A549 (cell line): ENCODE measurements at places on chromosomes 3 and 15.

DNA sequence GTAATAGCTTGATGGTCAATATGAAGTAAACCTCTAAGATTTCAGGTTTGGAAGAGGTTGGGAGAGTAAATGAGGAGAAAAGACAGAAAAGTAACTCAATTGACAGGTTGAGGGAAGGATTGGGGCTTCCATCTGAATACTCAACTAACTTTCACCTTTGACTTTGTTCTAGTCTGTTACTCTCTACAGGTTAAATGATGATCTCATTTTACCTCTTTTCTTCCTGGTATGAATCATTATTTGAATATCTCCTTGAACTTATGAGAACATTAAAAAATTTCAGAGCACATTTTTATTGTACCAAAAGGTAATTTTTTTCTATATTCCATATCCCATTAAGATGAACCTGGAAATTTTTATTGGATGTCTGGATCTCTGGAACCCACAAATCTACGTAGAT is 87.9 kb upstream of the KCNH8 start:
- DNase-seq: no peak

DNA sequence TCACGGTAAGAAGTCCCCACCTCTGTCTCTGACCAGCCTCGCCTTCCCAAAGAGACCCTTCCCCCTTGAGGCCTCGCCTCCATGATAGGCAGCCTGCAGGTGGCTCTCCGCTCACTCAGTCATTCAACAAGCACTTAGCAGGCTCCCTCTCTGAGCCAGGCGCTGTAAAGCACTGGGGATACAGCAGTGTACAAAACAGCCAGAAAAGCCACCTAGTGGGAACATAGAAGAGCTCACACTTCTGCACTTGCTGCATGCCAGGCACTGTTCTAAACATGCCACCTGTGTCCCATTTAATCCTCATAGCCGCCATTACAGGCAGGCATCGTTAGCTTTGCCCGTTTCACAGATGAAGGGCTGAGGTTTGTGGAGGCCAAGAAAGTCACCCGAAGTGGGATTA is 56.0 kb downstream of the SEMA3G start:
- peak; percentile 7 for DNase-seq

GRCh38 chr3:196120291-196120951 is 38.5 kb upstream of the TFRC start:
- no peak for DNase-seq

- no peak for DNase-seq
Observed at GRCh38 chr15:72591361-72591760, 63.1 kb upstream of the GOLGA6B start.

DNA sequence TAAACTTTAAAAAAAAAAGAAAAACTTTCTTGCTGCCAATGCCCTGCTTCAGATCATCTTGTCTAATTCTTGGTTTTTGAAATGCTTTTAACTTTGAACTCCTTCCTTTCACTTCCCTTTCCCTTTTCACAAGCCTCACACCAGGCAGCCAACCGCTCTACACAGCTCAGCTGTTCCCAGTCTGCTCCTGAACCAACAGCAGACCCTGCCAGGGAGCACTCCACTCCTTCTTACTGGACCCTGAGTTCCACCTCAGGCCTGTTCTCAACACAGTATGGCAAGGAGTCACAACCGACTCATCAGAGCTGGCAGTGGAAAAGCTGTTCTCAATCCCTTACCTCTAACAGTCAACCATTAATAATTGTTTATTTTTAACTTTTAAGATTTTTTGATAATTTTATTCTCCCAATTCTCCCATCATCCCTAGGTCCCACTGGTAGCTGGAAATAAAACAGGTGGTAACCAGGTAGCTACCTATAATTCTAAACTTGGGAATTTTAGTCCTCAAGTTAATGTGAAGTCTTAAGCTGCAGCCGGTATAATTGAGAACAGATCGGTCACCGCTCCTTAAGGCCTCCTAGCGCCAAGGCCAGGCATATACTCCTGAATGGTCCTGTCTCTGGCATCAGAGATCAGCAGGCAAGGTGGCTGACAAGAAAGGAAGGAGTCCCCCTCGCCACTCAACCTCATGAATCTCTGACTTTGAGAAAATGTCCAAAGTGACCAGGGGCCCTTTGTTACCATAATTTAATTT is 43.9 kb downstream of the BOC start:
- no peak for DNase-seq

- no peak for DNase-seq
Observed at GRCh38 chr15:79702621-79703020, 194.2 kb downstream of the MTHFS start.

GRCh38 chr15:76340198-76340802 is 3.7 kb downstream of the ISL2 start:
- DNase-seq: no peak

GRCh38 chr3:154085071-154085470 is 36.1 kb upstream of the ARHGEF26 start:
- no peak for DNase-seq

- no peak for DNase-seq
Observed at GRCh38 chr3:48561045-48561736, 2.4 kb downstream of the UCN2 start.

GRCh38 chr15:41128174-41128902 is 12.3 kb upstream of the INO80 start:
- DNase-seq: no peak

DNA sequence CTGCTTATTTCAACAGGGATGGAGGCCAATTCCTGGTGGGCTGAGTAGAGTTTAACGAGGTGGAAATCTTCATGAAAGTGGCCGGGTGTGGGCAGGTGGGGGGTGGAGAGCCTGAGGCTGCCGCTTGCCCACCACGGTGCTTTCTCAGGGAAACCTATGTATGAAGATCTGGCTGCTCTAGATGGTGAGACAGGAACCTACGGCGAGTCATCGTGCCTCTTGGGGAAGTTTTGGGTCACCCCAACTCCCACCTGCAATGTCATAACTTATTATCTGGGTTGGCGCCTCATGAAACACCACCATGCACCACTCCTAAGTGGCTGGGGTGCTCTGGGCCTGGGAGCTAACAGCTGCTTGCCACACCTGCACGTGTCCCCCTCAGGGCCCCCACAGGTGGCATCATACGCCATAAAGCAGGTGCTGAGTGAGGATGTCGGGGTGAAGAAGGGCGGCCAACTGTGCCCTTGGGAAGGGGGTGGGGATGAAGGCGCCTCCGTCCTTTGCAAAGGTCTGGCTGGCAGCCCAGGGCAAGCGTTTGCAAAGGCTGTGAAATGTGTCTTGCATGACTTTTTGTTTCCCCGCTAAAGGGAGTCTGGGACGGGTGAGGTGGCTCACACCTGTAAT is 27.9 kb upstream of the SNRPA1 start:
- no peak for DNase-seq

GRCh38 chr3:31772758-31773473 is 208.1 kb downstream of the OSBPL10 start:
- DNase-seq: no peak

GRCh38 chr15:100211855-100212850 is 129.6 kb downstream of the ADAMTS17 start:
- DNase-seq: no peak

- no peak for DNase-seq
Observed at GRCh38 chr15:49215768-49216739, 46.0 kb downstream of the GALK2 start.

DNA sequence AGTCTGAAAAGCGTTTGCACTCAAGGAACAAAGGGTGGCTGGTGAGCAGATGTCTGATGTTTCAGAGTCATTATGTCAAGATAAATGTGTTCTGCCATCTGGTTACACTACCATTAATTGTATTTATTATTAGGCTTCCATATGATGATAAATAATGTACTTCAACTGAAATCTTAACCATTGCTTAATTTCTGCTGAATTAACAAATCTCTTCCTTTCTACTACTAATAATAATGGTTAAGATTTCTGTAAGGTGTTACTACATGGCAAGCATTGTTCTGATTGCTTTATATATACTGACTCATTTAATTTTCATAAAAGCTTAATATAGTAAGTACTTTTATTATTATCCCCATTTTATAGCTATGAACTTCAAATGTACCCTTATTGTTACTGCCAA is 68.4 kb upstream of the GALNT15 start:
- DNase-seq: no peak

GRCh38 chr3:55692957-55693558 is 206.0 kb upstream of the WNT5A start:
- no peak for DNase-seq

DNA sequence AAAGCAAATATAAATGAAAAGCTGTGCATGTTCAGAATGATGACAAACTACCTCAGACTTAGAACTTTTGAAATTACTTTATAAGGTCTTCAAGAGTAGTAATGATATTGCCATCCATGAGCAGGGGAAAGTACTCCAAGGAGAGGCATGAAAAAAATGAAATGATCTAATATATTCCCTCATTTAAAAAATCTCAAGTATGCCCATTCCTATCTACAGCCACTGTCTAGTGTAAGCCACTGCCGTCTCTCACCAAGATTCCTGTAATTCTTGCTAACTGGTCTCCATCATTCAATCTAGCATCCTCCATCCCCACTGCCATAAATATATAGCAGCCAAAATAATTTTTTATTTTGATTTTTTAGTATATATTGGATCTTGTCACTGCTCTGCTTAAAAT is 258.8 kb downstream of the PLOD2 start:
- no peak for DNase-seq

DNA sequence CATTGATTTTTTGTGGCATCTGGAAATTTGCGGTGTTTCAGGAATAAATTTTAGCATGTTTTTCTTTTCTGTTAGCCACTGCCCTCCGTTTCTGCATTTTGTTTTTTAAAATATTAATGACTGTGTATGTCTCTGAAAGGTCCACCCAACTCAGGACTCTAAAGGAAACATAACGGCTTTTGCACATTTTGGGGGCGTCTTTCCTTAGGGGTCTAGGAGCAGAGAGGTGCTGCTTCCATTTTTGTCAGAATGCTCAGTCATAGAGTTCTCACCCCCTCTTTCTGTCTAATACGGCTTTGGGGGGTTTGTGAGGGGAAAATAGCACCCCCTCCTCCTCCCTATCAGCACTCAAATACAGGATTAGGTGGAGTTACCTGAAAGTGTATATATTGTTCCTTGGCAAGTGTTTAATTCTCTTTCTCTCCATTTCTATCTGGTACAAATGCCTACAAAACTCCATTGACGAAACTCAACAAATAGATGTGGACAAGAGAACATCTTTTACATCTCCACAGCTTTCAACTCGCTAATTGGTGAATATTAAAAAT is 219.4 kb downstream of the MEIS2 start:
- no peak for DNase-seq

DNA sequence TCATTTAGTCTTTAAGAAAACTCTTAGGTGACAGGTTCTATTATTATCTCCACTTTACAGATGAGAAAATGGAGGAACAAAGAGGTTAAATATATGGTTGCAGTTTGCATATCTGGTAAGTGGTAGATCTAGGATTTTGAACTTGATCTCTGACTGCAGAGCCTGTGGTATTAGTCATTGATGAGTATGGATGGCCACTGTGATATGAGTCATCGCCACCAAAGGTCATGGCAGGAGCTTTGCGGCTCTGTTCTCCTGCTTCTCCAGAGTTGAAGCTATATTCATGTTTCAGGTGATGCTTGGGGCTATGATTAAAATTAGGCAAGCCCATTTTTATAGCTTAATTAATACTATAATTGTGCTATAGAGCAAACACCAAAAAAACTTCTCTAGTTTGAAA is 306.2 kb upstream of the DPPA4 start:
- DNase-seq: peak; percentile 56

- DNase-seq: no peak
Observed at GRCh38 chr3:128319741-128320141, 146.9 kb downstream of the DNAJB8 start.

- DNase-seq: no peak
Observed at GRCh38 chr3:72282918-72283317, 498.0 kb upstream of the PROK2 start.

GRCh38 chr3:61152071-61152470 is 99.2 kb downstream of the FHIT start:
- DNase-seq: no peak

DNA sequence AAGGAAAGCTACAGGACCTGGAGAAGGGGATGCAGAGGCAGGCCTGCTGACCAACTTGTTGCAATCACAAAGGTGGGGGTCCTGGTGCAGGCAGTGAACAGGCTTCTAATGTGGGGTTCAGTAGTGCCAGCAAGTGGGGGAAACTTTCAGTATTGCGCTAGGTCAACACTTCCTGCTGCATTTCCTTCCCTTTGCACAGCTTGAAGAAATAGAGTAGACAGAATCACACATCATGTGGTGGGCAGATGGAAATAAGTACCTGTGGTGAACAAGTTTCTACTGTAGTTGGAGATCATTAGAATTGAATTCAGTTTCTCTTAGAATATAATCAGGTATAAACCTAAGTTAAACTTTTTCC is 63.4 kb downstream of the RGMA start:
- DNase-seq: no peak

DNA sequence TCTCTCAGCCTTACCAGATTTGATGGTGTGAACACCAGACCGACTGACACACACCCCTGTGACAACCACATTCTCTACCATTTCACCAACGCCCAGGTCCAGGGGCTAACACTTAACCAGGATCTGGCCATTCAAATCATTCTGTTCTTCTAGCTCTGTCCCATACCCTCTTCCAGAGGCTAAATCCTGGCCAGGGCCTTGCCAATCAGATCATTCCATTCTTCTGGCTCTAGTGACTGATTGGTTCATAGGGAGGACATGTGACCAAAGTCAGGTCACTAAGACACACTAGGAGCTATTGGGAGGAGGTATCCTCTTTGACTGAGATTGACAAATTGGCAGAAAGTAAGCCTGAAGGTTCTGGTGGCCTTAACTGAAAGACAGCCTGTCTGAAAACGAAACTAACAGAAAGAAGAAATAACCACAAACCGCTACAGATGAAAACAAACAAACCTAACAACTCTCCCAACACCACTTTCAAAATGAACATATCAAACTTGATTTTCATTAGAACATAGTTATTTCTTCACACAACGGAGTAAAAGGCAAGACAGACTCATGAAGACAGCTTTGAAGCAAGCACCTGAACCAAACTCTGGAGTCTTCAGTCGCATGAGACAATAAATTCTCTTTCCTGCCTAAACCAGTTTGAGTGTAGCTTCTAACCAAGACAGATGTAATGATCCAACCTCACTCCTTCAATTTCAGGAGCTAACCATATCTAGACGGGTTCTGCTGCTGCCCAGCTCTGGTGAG is 68.5 kb downstream of the TRANK1 start:
- no peak for DNase-seq

GRCh38 chr3:76698136-76698706 is 341.7 kb upstream of the ROBO2 start:
- DNase-seq: no peak

- DNase-seq: no peak
Observed at GRCh38 chr15:87294854-87295253, 961.7 kb downstream of the NTRK3 start.

DNA sequence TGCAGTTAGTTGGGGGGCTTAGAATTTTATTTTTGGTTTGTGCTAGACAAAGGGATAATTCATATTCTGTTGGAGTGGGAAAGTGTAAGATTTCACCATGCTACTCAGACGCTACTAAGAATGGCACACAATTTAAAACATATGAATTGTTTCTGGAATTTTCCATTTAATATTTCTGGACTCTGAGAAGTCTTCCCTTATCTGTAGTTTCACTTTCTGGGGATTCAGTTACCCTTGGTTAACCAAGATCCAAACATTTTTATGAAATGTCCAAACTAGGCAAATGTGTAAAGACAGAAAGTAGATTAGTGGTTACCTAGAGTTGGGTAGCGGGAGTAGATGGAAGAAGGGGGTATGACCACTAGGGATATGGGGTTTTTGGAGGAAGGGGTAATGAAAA is 53.1 kb downstream of the TCF12 start:
- DNase-seq: no peak

- no peak for DNase-seq
Observed at GRCh38 chr3:72144773-72145505, 360.0 kb upstream of the PROK2 start.
